ENCODE measurements at places on chromosomes 16 and 17.

GRCh38 chr17:30413109-30413508 lies 34.4 kb downstream of the CPD start:
- no peak for DNase-seq

DNA sequence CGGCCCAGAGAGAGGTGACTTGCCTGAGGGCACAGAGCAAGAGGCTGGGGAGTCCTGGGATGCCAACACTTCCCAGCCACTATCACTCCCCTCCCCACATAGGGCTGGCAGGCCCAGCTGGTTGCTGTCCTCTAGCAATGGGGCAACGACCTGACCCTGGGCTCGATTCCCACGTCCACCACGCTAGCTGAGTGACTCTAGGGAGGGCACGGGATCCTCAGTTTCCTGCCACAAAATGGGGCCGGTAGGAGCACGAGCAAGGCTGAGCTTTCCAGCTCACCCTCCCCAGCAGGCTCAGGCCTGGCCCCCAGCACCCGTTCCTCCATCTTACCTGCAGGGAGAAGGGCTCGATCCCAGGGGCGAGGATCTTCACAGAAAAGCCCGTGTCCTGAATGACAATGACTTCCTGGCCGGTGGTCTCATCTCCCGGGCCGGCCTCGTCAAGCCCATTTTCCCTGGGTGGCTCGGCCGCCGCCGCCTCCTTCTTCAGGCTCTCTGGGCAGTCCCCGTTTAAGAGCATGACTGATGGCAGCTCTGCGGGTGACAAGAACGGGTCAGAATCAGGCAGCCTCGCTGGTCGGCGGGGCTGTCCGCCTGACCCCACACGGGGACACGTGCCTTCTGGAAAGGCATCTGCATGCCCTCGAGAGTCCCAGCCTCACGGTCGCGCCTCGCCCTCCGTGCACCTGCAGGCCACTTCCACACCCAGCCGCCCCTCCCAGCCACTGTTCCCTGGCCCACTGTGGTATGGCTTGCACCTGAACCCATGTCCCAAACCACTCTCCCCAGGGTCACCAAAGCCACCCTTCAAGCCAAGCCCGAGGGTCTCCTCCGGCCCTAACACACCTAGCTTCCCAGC lies 7.3 kb downstream of the CLUH start:
- no peak for DNase-seq

DNA sequence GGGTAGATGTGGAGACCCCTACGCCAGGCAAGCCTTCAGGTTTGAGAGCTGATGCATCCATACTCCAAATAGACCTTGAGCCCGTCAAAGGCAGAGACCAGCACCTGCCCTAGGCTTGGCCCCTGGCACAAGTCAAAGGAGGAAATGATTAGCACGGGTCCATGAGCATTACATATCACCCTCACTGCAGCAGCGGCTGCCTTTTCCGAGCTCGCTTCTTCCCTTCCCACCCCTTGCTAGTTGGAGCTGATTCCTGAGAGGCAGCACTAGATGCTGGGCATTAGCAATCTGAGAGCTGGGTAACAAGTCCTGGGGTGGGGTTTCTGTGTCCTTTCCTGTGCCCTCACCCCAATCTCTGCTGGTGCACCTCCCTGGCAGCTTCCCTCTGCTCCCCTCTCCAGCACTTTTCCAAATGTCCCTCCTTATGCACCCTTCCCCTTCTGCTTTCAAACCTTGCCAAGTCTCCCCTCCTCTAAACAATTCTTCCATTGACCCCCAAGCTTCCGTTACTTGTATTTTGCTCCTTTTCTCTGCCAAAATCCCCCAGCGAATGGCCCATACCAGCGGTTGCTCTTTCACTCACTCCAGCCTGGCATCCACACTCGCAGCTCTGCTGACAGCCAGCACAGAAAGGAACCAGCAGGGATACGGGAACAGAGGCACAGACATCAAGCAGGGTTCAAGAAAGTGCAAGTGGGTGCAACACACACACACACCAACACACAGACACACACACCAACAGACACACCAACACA lies 3.0 kb downstream of the CDRT4 start:
- DNase-seq, result no peak

GRCh38 chr17:78434455-78435329 lies 56.2 kb downstream of the PGS1 start:
- DNase-seq, result no peak

DNA sequence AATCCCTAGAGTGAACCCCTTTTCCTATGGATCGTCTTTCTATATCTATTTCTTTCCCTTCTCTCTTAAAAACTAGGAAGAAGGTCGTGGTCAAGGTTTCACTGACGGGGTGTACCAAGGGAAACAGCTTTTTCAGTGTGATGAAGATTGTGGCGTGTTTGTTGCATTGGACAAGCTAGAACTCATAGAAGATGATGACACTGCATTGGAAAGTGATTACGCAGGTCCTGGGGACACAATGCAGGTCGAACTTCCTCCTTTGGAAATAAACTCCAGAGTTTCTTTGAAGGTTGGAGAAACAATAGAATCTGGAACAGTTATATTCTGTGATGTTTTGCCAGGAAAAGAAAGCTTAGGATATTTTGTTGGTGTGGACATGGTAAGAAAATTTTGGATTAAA lies 9.6 kb downstream of the CYLD start:
- DNase-seq, result no peak

- DNase-seq, result peak; percentile 43
Measured at GRCh38 chr17:82495844-82496528, 23.5 kb upstream of the FOXK2 start.

DNA sequence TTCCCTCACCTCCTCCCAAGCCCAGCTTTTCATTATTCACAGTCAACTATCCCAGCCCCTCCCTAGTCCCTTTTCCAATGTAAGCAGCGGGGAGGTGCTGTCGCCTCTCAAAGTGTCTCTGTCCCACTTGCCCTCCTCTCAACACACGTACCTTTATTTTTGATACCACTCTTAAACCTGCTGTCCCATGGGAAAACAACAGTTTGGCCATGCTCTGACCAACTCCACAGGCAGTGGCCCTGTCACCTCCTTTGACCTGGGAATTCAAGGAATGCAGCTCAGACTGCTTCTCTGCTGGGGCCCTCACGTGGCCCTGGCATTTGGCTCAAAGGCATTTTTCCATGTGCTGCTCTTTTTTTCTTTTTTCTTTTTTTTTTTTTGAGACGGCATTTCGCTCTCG lies 4.2 kb downstream of the LYRM9 start:
- no peak for DNase-seq

DNA sequence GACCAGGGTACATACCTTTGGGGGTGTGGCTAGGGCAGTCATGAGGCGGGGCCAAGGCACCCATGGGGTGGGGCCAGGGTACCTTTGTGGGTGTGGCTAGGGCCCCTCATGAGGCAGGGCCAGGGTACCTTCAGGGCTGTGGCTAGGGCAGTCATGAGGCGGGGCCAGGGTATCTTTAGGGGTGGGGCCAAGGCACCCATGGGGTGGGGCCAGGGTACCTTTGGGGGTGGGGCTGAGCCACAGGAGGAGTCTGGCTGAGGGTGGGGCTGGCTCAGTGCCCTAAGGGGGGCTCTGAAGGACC lies 3.5 kb downstream of the GNG13 start:
- no peak for DNase-seq

DNA sequence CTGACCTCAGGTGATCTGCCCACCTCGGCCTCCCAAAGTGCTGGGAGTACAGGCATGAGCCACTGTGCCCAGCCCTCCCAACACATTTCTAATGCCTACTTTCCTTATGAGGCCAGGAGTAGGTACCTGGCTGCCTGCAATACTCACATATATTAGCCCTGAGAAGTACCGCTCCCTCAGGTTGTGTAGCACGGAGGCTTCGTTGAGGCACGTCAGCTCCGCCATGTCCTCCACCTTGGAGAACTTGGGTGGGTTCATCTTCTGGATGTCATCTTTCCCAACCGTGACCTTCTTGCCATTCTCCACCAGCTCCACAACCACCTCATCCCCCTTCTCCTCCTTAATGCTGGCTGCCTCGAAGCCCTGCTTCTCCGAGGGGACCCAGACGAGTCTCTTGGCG lies 19.1 kb downstream of the MYH11 start:
- no peak for DNase-seq

GRCh38 chr17:40980596-40980995 lies 3.5 kb downstream of the KRT40 start:
- no peak for DNase-seq

GRCh38 chr17:28723159-28723835 lies 2.7 kb downstream of the TLCD1 start:
- no peak for DNase-seq

DNA sequence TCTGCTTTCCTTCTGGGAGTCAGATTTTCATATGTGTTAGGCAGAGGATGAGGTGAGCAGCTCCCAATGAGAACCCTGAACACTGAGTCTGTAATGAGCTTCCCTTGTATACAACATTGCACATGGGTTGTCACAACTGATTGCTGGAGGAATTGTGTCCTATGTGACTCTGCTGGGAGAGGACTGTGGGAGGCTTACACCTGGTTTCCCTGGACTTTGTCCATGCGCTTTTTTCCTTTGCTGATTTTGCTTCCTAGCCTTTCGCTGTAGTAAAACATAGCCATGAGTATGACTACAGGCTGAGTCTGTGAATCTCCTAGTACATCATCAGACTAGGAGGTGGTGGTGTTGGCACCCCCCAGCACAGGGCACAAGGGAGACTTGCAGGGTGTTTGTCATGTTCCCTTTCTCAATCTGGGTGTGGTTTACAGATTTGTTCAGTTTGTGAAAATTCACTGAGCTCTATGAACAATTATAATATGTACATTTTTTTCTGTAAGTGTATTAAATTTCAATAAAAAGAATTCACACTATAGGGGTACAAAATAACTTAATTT lies 1.7 kb upstream of the PLK1 start:
- DNase-seq, result no peak

DNA sequence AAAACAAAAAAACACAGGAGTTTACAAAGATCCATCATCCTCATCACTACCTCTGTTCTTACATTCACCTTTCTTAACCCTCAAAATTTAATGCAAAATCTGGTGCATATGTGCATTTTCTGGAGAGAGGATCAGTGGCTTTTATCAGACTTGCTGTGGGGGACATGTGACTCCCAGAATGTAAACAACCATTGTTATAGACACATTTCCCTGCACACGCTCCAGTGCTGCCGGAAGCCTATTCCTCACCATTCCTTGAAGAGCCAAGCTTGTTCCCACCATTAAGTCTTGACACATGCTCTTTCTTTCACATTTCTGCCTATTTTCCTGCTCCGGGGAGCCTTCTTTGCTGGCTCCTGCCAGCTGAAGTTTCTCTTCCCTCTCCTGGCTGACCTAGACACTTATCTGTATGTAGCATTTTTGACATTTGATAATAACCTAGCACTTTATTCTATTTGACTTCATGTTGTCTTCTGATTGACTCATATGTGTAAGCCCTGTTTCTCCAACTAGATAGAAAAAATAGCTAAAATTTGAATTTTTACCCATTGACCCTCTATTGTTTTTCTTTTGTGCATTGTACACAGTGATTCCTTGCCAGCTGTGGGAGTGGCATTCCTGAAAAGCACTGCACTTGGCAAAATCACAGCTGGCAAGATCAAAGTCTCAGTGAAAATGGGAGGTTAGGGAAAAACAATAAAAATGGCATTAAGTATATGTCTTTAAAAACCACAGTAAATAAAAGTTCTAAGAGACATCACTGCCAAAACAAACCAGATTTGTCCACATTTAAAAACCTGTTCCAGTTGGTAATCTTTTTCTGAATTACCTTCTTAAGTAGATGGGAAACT lies 76.8 kb upstream of the CIBAR2 start:
- no peak for DNase-seq

GRCh38 chr16:57764341-57765159 lies 29.0 kb downstream of the KATNB1 start:
- peak; percentile 57 for DNase-seq

Data from GM06990 (cell line).